Gastrocnemius medialis (tissue), 4 donors: ENCODE measurements at places on chromosomes 5 and 9.

GRCh38 chr5:42950456-42951292 lies 89.4 kb downstream of the ANXA2R start:
- peaks cover 22% of the 10 kb centered on the region for H3K4me1 ChIP-seq
- DNase-seq: peak; percentile 46
- peak overlapping the region; percentile 60 for H3K4me3 ChIP-seq
- H3K27ac ChIP-seq: peak overlapping the region; percentile 83

DNA sequence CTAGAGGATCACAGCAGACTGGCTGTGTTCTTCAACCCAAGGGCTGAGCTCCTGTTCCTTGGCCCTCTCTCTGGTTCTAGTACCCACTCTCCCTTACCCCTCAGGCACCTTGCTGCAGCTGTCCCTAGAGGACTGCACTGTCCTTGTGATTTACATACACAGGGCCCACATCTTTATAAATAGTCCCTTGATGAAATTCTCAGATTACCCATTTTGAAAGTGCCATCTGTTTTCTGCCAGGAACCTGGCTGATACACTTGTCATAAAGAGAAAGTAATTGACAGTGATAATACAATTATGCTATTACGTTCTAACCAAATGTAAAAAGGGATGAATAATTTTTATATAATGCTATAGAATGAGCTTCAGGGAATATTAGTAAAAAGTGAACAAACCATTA lies 16.5 kb upstream of the SPARC start:
- H3K27me3 ChIP-seq: no peaks in the 10 kb centered on the region
- H3K4me1 ChIP-seq: peaks cover 18% of the 10 kb centered on the region
- peak; percentile 42 for DNase-seq
- H3K4me3 ChIP-seq: no peak overlapping the region

- no peaks in the 10 kb centered on the region for H3K27me3 ChIP-seq
- no peak overlapping the region for H3K4me3 ChIP-seq
- H3K27ac ChIP-seq: no peak overlapping the region
- no peak for DNase-seq
- H3K36me3 ChIP-seq: no peaks in the 10 kb centered on the region
Observed at GRCh38 chr9:82418334-82418733, 429.8 kb downstream of the SPATA31D1 start.

DNA sequence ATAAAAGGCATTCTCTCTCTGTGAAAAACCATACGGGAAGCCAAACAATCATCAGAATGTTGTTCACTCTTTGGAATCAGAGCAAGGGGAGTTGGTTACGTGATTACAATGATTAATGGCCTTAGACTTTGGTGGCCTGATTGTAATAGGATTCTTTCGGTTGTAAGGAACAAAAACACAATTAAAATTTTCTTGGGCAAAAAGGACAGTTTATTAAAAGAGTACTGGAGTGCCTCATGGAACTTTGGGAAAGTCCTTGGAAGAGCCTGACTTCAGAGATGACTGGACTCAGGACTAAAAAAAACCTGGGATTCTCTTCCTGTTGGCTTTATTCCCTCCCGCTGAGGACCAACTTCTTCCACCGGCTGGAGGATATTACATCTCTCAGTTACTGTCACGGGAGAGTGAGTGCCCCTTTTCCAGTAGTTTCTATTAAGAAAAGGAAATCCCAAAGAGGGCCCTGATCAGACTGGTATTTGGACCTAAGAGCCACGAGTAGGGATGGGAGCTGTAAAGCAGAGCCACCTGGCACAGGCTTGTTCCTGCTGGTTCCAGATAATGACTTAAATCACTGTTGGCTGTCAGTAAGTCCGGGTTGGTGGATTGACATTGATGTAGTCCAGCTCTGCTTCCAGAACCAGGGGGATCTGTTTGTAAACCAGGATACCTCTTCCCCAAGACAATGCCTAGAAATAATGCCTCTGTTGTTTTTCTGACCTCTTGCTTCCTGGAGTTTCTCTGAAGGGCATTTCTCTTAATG lies 53.9 kb downstream of the CFAP95 start:
- H3K4me1 ChIP-seq: peaks cover 25% of the 10 kb centered on the region
- H3K4me3 ChIP-seq: no peak overlapping the region
- no peaks in the 10 kb centered on the region for H3K27me3 ChIP-seq
- H3K27ac ChIP-seq: peak overlapping the region; percentile 41
- no peaks in the 10 kb centered on the region for H3K36me3 ChIP-seq

- H3K27ac ChIP-seq: peak overlapping the region; percentile 100
- peaks cover 88% of the 10 kb centered on the region for H3K4me1 ChIP-seq
- H3K27me3 ChIP-seq: no peaks in the 10 kb centered on the region
- H3K36me3 ChIP-seq: peaks cover 21% of the 10 kb centered on the region
Observed at GRCh38 chr5:150645070-150645700, 4.7 kb downstream of the SYNPO start.

DNA sequence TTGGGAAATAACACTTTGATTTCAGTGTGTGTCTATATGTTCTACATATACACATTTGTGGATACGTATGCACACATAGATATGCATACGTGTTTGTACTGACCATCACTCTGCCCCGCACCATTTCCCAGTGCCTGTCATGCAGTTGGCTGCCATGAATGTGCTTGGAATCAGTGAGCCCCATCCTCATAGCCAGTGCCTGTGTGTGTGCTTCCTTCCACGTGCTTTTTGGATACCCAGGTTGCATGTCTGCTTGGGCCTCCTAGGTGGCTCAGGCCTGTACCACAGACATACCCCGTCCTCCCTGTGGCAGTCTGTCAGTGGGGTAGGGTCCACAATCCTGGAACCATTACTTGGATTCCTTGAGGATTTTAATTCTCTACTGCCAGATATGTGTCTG lies 243.6 kb downstream of the FANCC start:
- H3K4me1 ChIP-seq: peaks cover 95% of the 10 kb centered on the region
- H3K36me3 ChIP-seq: no peaks in the 10 kb centered on the region
- no peaks in the 10 kb centered on the region for H3K27me3 ChIP-seq
- no peak overlapping the region for H3K4me3 ChIP-seq
- DNase-seq: no peak

DNA sequence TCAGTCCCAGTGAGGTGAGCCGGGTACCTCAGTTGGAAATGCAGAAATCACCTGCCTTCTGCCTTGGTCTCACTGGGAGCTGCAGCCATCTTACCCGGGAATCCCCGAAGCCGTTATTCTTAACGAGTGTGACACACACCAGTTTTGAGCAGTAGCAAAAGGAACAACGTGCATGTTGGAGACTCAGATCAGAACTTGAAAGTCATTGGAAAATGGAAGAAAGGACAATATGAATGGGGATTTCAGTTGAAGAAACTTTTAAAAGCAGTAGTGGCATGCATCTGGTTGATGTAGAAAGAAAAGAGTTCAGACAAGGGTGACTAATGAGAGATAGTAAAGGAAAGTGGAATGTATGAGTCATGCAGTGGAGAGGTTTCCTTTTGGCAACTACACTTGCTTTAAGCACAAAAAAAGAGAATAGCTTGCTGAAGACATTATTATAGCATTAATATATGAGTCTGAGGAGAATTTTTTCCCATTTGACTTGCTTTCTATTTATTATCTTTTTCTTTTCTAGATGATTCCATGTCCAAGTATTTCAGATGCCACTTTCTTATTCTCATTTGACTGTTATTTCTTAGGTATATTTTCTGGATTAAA lies 44.4 kb upstream of the ANKDD1B start:
- peak overlapping the region; percentile 12 for H3K27ac ChIP-seq
- no peaks in the 10 kb centered on the region for H3K27me3 ChIP-seq
- H3K4me1 ChIP-seq: peaks cover 4% of the 10 kb centered on the region
- H3K36me3 ChIP-seq: no peaks in the 10 kb centered on the region
- H3K4me3 ChIP-seq: no peak overlapping the region

DNA sequence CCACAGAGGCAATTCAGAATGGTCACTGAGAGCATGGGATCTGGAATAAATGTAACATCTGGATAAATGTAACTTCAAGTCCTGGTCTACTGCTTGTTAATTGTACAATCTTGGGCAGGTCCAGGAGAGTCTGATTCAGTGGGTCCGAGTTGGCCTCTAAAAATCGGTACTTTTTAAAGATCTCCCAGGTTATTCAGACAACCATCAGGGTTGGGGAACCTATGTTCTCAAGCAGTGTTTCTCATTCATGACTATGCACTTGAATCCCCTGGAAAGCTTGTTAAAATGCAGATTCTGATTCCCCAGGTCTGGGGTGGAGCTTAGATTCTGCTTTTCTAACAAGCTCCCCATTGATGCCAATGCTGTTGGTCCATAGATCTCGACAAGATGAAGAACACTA lies 14.8 kb downstream of the ANXA1 start:
- no peaks in the 10 kb centered on the region for H3K4me1 ChIP-seq
- H3K27ac ChIP-seq: no peak overlapping the region
- no peaks in the 10 kb centered on the region for H3K27me3 ChIP-seq
- H3K4me3 ChIP-seq: no peak overlapping the region

DNA sequence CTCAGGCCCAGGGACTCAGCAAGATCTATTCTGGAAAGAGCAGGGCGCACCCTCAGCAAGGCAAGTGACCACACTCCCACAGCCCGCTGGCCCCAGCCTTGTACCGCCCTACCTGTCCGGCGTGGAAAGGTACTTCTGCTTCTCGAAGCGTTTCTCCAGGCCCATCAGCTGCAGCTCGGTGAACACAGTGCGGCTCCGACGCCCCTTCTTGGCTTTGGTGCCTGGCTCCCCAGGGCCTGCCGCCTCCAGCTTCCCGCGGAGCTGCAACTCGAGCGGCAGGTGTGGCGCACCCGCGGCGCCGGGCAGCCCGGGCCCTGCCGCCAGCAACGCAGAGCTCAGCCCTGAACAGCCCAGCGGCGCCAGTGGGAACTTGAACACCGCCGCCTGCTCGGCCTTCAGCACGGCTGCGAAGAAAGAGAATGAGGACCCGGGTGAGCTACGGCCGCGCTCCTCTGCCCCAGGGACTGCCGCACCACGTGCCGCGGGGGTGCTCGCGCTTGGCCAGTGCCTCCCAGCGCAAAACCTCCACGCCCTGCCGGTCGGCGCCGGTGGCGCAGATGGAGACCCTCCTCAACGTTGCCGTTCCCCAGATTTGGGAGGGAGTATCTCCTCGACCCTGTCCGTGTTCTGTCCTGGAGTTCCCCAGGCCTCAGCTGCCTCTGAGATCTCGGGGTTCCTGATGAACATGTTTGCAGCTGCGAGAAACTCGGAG lies 2.2 kb downstream of the BARX1 start:
- DNase-seq: no peak
- H3K4me3 ChIP-seq: peak overlapping the region; percentile 12
- peaks cover 94% of the 10 kb centered on the region for H3K27me3 ChIP-seq

DNA sequence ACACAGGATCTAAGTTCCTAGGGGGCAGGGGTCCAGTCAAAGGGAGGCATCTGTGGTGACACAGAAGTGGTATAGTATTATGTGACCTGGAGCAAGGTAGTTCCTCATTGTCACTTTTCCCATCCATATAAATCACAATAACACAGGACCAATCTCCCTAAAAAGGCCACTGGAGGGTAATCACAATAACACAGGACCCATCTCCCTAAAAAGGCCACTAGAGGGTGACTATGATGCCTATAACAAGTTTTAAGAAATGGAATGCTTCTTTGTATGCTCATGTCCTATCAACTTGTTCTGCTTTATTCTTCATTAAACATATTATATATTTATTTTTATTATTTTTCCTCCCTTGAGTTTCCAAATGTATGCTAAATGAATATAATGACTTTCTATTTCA lies 254.6 kb downstream of the ASTN2 start:
- no peak overlapping the region for H3K4me3 ChIP-seq
- H3K36me3 ChIP-seq: no peaks in the 10 kb centered on the region
- H3K27ac ChIP-seq: no peak overlapping the region
- H3K4me1 ChIP-seq: no peaks in the 10 kb centered on the region
- H3K27me3 ChIP-seq: no peaks in the 10 kb centered on the region

DNA sequence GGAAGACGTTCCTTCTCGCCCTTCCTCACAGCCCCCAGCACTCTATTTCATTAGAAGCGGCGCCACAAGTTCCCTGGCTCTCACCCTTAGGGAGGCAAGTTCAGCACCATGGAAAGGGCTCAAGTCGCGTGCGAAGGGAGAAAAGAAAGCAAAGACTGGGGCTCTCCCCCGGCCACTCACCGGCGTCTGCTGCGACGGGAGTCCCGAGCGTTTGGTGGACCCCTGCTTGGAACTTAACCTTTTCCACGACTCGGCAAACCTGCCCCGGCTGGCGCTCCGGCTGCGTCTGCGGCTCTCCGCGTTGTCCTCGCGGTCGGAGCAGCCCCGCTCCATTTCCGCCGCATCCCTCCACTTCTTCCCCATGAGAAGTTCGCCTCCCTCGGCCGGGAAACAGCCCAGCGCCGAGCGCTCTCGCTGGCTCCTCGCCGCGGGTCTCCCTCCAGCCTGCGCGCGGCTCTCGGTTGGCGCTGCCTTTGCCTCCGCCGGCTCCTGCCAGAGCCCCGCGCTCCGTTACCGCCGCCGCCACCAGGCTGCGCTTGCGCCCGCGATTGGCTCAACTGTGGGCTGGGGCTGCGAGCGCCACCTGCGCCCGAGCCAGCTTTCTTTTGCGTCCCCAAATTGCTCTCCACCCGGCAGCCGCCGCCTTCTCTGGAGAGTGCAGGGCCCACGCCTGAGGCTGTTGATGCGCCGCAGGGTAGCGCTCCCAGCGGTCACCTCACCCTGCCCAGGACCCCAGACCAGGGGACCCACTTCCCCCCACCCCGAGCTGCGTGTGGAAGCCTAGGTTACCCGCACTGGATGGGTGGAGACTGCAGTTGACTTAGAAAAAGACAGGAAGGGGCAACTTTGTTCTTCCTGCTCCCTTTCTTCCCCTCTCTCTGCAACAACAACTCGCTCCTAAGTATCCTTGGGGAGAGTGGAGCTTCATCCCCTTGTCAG lies 321.6 kb downstream of the CEMIP2 start:
- H3K4me3 ChIP-seq: peak overlapping the region; percentile 50
- H3K27ac ChIP-seq: no peak overlapping the region
- no peaks in the 10 kb centered on the region for H3K36me3 ChIP-seq
- no peak for DNase-seq
- H3K4me1 ChIP-seq: peaks cover 6% of the 10 kb centered on the region
- peaks cover 31% of the 10 kb centered on the region for H3K27me3 ChIP-seq

- H3K36me3 ChIP-seq: no peaks in the 10 kb centered on the region
- no peak overlapping the region for H3K4me3 ChIP-seq
- H3K27me3 ChIP-seq: no peaks in the 10 kb centered on the region
- no peak overlapping the region for H3K27ac ChIP-seq
- H3K4me1 ChIP-seq: no peaks in the 10 kb centered on the region
- DNase-seq: no peak
Observed at GRCh38 chr5:34957321-34957720, 28.0 kb downstream of the DNAJC21 start.

DNA sequence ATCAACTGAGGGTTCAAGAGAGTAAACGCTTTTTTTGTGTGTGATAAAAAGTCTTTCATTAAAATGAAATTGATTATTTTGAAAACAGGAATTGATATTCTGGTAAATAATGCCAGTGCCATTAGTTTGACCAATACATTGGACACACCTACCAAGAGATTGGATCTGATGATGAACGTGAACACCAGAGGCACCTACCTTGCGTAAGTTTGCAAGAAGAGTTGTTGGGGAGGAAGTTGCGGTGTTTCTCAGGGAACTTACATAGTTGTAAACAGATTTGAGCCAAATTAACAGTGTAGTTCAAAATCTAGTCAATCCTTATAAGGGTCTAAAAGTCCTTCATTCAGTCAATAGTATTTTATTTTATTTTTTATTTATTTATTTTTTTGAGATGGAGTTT lies 28.9 kb downstream of the HSDL2 start:
- DNase-seq: no peak
- no peaks in the 10 kb centered on the region for H3K4me1 ChIP-seq
- H3K36me3 ChIP-seq: peaks cover 70% of the 10 kb centered on the region
- no peak overlapping the region for H3K4me3 ChIP-seq

- peak overlapping the region; percentile 87 for H3K27ac ChIP-seq
- no peaks in the 10 kb centered on the region for H3K36me3 ChIP-seq
Observed at GRCh38 chr9:136544548-136544963, 1.3 kb downstream of the NOTCH1 start.

GRCh38 chr5:123223921-123224320 lies 134.9 kb downstream of the PRDM6 start:
- no peaks in the 10 kb centered on the region for H3K4me1 ChIP-seq
- no peaks in the 10 kb centered on the region for H3K27me3 ChIP-seq
- H3K36me3 ChIP-seq: no peaks in the 10 kb centered on the region
- no peak overlapping the region for H3K27ac ChIP-seq
- DNase-seq: no peak
